SW 1271 (cell line): ENCODE measurements at places on chromosomes 11 and 22.

DNA sequence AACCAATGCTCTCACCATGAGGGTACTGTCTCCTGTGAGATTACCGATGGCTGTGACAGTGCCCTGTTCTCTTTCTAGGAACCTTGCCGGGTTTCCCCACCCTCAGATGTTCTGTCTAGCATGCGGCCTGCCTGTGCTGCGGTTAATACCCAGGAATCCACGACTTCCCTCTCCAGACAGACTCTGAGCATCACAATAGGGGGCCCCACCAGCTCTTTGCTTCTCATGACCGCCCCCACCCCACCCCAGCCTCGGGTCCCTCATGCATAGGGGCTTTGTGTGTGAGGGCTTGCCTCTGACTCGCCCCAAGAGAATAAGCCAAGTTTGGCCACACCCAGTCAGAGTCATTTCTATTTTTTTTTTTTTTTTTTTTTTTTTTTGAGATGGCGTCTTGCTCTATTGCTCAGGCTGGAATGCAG, 10.3 kb downstream of the PARVG start:
- no peak for DNase-seq

DNA sequence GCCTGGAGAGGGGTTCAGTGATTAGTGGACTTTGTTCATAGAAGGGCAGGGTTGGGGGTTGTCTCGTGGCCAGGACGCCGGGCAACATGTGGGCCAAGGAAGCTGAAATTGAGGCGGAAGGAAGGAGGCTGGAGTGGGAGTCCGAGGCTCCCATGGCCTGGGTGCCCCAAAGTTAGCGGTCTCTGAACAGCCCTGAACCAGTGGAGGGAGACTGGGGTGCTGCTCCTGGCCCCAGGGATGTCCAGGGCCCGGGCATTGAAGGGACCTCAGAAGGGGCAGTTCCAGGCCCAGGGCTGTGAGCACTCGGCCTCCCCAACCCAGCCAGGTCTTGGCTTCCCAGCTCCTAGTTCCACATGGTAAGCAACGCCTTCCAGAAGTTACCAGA, 59.2 kb upstream of the PRODH start:
- no peak for DNase-seq

DNA sequence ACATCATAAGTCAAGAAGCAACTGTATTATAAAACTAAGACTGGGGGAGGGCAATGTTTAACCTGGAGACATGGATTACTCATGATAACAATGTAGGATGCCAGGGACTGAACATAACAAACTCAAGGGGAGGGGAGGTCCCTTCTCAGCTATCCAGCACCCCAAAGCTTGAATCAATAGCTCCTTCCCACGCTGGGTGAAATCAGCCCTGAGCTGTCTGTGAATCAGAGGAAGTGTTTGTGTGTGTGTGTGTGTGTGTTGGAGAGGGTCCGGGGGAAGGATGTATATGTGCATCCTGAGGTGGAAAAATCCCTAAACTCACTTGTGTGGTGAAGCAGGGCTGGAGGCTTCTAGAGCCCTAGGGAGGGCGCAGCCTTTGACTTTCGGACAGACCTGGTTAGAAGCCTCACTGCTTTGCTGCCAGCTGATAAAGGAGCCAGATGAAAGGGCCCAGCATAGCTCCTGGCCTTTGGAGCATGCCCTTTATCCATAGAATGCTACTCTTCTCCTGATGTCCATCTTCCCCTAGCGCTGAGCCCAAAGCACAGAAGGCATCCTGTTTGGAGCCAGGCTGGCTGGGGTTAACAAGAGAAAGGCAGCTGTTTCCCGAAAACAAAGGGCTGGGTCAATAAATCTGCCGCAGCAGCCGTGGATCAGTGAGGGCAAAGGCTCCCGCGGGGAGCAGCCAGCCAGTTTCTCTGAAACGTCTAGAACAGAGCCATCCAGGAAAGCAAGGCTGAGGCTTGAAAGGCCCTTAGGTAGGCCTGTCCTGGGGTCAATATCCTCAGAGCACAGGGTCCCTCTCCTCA, 35.8 kb downstream of the TNKS1BP1 start:
- DNase-seq: no peak

- DNase-seq: no peak
These were observed 17.4 kb downstream of the SUSD2 start for GRCh38 chr22:24198682-24199052.

DNA sequence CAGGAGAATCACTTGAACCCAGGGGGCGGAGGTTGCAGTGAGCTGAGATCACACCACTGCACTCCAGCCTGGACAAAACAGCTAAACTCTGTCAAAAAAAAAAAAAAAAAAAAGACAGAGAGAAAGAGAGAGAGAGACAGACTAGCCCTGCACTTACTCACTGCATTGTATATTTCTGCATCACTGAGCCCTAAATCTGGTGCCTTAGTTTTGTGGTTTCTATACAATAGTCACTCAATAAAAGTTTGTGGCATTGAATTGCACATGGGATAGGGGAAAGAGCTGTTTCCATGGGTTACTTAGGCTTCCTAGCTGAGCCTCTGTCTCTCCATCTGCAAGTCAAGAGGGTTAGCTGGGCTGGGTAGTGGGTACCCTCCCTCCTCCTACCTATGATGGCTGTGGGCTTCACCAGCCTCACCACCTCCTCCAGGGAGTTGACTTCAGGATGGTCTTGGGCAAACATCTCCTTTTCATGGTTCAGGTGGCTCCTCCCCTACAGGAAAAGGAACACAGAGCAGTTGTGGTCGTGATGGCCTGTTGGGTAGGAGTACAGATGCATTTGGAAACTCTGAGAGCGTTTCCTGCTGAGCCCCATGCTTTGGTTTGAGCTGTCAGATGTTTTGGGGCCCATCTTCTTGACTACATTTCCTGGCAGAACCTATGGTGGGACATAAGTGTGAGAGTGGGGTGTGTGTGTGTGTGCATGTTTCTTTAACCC, 73.2 kb downstream of the CCDC81 start:
- DNase-seq: no peak
